ENCODE measurements at places on chromosomes 4 and X.

DNA sequence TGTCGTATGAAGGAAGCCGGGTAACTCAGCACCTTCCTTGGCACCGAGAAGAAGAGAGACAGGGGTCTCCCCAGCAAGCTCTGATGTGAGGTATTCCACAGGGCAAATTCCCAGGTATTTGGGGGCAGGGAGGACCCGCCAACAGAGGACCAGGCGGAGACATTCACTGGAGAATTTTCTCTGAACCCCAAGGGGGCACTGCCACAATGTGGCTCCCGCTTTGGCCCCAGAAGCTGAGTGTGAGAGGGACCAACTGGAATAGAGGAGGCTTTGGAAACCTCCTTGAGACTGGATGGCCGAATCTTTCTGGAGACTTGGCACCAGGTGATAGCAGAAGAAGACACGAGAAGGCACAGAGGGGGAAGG, 735 bp upstream of the GABRE start:
- DNase-seq, result no peak

- no peak for DNase-seq
These were observed 37.5 kb downstream of the NUP62CL start for GRCh38 chrX:107168712-107169111.

DNA sequence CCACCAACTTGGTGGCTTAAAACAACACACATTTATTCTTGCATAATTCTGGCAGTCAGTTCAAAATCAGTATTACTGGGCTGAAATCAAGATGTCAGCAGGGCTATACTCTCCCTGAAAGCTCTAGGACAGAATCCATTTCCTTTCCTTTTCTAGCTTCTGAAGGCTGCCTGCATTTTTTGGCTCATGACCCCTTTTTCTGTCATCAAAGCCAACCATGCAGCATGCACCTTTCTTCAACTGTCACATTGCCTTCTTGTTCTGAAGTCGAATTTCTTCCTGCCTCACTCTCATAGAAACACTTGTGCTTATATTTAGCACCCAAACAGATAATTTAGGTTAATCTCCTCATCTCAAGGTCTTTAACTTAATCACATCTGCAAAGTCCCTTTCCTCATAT, 79.8 kb upstream of the PPP1R2C start:
- no peak for DNase-seq

DNA sequence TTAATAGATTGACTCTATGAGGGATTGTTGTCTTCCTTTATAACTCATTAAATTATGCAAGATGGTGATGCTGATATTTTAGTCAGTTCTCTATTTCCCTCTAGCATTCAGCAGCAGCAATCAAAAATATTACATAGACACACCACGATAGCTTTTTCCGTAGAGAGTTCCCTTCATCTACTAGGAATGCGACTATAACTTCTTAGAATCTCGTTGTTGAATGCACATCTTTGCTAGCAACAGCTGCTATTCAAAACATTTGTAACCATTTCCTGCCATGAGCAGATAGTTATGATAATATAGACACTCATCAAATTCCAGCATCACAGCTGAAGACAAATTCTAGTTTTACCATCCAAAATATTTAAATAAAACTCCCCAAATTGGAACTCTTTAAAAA, 147.4 kb upstream of the FGF13 start:
- no peak for DNase-seq
